ENCODE measurements at places on chromosomes 12 and 14. TPM values are rescaled to one million over a fixed set of nuclear protein-coding genes. Genes with fewer than 3 reads are reported as not detected.

Gene SERPINA12
- total RNA-seq: not detected

Gene SLC17A8
- total RNA-seq: not detected

Gene SLC22A17
- total RNA-seq: 1.7 TPM

Gene IL23A
- 12.4 TPM for total RNA-seq

Gene TMEM106C
- total RNA-seq: 174 TPM

Gene KLRD1
- 60.0 TPM for total RNA-seq

Data from activated CD8-positive, alpha-beta memory T cell treated with anti-CD3 and anti-CD28 coated beads, Interleukin-2, amount 10 ng/mL, durations not matched to agents 7 days and 5 days (primary cell).